A673 (cell line): ENCODE measurements at places on chromosomes 1 and 21. TPM values are rescaled to one million over a fixed set of nuclear protein-coding genes. Genes with fewer than 3 reads are reported as not detected.
A peak's percentile ranks its signal among the peaks of the same experiment; 100 is the strongest.

Gene ADORA1
- 0.74 and 1.2 TPM in 2 replicates for total RNA-seq

Gene SMAP2
- total RNA-seq: 52.0 and 58.5 TPM in 2 replicates

Gene ADAMTS5
- not detected in 2 replicates for total RNA-seq

Gene DIO1
- total RNA-seq: not detected in 2 replicates

Gene DNTTIP2
- 78.4 and 102 TPM in 2 replicates for total RNA-seq

Gene OLIG2
- not detected in 2 replicates for total RNA-seq

Gene NIPAL3
- total RNA-seq: 6.5 and 7.3 TPM in 2 replicates

Gene LYPD8
- not detected in 2 replicates for total RNA-seq

DNA sequence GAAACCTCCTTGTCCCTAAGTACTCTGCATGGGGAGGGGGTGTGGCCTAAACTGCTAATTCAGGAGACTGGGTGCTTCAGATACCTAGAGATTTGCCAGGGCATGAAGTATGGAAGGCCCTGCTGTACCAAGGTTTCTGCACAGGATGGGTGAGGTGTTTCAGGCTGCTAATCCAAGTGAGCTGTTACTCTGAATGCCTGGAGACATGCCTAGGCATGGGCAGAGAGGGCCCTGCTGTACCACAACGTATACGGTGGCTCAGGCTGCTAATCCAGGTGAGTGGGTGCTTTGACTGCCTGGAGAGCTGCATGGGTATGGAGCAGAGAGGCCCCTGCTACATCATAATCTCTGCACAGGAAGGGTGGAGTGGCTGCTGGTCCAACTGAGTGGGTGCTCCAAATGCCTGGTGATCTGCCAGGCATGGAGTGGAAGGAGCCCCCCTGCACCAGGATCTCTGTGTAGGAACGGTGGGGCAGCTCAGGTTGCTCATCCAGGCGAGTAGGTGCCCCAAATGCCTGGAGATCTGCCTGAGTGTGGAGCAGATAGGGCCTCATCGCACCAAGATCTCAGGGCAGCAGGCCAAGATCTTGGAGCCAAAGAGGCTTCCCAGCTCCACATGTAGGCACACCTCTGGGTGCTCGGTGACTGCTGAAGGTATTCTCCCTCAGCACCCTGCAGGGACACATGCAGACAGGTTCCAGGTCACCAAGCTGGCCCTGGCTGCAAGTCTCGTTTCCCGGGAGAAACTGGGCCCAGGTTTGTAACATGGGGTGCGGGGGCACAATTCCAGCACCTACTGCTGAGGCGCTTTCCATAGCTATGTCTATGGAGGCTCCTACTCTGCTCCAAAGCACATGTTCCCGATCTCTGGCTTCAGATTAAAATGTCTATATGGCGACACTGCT lies 252.5 kb upstream of the PLXNA2 start:
- DNase-seq: no peak

DNA sequence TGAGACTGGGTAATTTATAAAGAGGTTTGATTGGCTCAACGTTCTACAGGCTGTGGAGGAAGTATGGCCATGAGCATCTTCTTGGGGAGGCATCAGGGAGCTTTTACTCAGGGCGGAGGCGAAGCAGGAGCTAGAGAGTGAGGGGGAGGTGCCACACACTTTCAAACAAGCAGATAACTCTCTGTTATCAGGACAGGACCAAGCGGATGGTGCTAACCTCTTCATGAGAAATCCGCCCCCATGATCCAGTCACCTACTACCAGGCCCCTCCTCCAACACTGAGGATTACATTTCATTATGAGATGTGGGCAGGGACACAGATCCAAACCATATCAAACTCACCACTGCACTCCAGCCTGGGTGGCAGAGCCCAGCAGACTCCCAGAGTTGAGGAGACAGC lies 11.5 kb upstream of the LRRC47 start:
- no peak for DNase-seq

DNA sequence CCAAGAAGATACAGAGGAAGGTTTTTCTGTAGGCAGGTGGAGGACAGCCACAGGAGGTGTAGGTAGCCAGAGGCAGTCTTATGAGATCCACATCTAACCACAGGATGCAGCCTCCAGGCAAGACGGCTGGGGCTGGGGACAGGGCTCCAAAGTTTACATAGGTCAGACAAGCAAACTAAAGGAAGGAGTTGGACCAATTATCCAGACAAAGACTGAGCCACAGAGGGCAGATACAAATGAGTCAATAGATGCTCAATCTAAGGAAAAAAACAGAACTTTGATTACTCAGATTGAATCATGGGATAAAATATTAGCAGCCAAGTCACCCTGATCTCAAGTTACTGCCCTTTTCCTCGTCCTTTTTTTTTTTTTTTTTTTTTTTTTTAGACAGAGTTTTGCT lies 91.6 kb downstream of the RGS7 start:
- no peak for DNase-seq

DNA sequence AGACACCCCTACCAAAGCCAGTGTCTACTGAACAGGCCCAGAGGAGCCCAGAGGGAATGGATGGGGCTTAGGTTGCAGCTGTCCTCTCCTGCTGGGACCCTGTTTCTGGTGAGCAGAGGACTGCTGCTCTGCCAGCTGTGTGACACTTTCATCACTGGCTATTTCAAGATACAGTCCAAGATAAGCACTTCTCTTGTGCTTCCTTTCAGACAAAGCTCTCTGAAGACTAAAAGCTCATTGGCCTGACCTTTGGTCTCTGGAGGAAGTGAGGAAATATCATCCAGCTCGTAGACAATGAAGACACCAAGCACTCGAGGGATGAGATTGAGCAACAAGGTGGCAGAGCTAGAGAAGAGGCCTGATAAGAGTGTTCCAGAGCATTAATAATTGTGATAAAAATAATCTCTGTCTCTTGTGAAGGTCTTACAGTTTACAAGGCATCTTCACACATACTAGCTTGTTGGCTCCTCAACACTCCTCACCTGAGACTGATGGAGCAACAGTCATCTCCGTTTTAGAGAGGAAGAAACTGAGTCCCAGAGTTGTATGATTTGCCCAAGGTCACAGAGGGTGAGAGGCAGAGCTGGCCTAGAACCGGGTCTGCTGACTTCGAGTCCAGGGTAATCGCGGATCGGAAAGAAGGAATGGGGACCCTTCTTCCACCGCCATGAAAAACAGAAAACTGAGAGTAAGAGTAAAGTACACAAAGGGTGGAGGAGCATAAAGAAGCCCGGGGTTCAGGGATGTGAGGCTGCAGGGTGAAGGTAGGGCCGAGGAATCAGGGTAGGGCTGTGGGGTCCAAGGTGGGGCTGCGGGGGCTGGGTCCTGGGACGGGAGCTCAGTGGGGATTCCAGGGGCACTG lies 666 bp downstream of the PAFAH2 start:
- DNase-seq: peak; percentile 67

- no peak for DNase-seq
Observed at GRCh38 chr1:94336991-94337390, 81.2 kb upstream of the ABCD3 start.

GRCh38 chr1:212287261-212287895 lies 2.2 kb downstream of the PPP2R5A start:
- no peak for DNase-seq

GRCh38 chr1:5349526-5349925 lies 642.7 kb downstream of the NPHP4 start:
- DNase-seq: no peak

- DNase-seq: no peak
Observed at GRCh38 chr1:203304391-203304918, 864 bp upstream of the BTG2 start.

GRCh38 chr1:60833173-60833572 lies 249.2 kb upstream of the NFIA start:
- DNase-seq: no peak

- DNase-seq: no peak
Observed at GRCh38 chr1:18927654-18928272, 25.4 kb upstream of the ALDH4A1 start.

GRCh38 chr21:44919913-44920693 lies 596 bp downstream of the ITGB2 start:
- no peak for DNase-seq

DNA sequence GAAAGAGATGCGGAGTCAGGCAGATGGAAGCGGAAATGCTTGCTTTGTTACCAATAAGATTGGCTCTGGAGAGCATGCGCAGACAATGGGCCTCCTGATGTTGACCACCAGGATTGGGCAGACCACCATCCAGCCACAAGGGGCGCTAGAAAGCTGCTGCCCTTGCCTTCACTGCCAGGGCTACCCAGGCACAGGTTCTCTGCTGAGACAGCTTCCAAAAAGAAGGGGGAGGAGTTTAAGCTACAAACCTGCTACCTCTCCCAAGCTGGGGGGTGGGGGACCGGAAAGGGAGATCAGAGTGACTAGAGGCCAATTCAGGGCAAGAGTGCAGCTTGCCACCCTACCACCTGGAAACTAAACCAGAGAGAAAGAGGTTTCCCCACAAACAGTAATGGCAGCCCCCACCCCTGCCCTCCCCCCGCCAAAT lies 369.7 kb downstream of the RRAGC start:
- DNase-seq: peak; percentile 64

DNA sequence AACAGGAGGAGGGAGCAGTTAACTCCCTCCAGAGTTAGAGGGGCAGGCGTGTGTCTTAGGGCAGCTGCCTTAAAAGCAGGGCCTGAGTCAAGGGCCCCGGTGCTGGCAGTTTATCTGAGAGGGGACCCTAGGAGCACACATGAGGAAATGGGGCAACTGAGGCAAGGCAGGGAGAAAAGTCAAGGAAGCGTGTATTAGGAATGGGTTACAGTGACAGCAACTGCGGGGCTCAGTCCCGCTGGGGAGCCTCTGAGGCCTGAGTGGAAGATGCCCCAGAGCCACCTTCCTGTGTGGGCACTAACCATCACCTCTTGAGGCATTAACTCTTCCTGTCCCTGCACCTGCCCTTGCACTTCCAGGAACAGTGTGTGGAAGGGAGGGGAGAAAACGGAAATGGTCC lies 276.3 kb downstream of the MATN1 start:
- no peak for DNase-seq

DNA sequence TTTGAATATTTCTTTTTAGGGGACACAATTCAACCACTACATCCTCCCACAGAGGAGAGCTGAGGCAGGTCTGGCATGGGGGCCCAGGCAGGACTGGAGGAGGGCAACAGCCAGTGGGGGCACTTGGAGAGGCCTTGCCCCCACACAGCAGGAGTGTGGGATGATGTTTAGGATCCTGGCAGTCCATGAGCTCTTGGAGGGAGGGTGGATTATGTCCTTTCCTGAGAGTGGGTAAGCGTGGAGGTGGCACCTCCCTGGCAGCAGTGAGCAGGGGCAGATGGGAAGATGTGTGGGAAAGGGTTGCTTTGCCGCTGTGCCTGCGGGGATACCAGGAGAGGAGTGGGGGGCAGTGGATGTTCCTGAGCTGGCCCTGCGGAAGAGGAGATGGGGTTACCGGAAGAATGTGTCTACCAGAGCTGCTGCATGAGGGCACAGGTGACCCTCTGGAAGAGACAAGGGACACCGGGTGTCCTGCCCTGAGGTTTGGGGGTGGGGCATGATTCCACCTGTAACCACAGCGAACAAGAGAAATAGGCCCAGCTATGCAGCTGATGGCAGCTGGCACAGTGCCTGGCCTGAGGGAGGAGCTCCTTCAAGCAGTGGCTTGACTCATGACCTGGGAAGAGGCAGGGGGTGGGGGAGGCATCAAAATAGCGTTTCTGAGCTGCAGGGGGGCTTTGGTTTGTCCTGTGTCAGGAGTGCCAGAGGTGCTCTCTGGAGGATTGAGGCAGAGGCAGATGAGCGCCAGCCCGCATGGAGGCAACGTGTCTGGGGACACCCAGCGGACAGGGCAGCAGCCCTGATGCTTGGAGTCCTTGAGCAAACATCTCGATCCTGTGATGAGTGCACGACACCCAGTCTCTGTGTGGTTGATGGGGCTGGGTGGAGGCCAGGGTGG lies 123.9 kb upstream of the TMPRSS2 start:
- DNase-seq: no peak

- DNase-seq: peak; percentile 86
Observed at GRCh38 chr1:179881642-179882252, 338 bp upstream of the TOR1AIP1 start.

DNA sequence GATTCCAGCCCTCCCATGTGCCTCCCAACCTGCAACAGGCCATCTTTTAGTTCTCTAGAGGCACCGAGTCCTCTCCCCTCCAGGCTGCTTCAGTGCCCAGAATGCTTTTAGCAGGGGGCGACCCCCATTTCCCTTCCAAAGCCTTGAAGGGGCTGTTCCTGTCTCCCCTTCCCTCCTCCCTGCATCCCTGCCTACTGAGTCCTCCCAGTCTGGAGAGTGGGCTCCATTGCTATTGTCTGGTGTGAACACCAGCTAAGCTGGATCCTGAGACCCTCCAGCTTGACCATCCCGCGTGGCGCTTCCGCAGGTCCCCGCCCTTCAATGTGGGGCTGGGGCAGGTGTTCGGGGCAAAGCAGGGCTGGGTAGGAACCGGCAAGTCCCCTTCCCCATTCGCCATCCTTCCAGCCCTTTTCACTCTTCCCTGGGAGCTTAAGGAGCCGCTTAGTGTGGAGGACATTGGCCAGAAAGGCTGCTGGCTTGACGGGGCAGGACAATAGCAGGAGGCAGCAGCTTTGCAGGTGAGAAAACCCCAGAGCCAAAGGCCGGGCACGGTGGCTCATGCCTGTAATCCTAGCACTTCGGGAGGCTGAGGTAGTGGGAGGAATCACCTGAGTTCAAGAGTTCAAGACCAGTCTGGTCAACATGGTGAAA lies 32.2 kb downstream of the PADI6 start:
- DNase-seq: no peak

DNA sequence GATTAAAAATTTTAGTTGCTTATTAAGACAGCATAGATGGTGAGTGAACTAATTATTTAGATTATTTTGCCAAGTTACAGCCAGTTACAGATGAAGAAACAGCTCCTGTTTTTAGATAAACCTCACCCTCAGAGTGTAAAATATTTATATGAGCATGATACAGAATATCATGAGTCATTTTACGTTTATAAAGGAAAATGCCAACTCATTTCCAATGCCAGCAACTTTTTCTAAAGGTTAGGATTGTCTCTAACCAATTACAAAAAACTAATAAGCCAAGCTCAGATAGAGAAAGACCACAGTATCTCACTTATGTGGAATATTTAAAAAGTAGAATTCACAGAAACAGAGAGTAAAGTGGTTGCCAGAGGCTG lies 590.1 kb downstream of the LTN1 start:
- DNase-seq: no peak

DNA sequence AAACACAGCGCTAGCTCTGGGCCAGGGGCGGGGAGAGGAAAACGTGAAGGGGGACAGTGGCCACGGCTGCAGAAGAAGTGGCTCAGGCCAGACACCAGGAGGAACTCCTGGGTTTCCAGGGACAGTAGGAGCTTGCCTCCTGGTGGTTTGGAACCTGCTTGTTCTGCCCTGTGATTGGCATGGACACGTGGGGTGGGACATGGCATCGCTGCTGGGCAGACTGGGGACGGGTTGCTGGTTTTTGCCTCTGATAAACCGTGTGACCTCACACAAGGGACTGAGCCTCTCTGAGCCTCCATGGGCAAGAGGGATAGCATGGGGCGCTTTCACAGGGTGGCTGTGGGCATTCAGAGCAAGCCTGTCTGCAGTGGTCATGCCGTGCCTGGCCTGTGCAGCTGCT lies 7.5 kb upstream of the PLCH2 start:
- DNase-seq: no peak
